ENCODE measurements at places on chromosomes 6 and 20. TPM values are rescaled to one million over a fixed set of nuclear protein-coding genes. Genes with fewer than 3 reads are reported as not detected.

GRCh38 chr6:157492741-157493140 lies 111.8 kb downstream of the ZDHHC14 start:
- H3K4me3 ChIP-seq: no peak overlapping the region
- H3K36me3 ChIP-seq: no peaks in the 10 kb centered on the region
- no peak overlapping the region for H3K27ac ChIP-seq
- no peaks in the 10 kb centered on the region for H3K27me3 ChIP-seq
- H3K4me1 ChIP-seq: no peaks in the 10 kb centered on the region

DNA sequence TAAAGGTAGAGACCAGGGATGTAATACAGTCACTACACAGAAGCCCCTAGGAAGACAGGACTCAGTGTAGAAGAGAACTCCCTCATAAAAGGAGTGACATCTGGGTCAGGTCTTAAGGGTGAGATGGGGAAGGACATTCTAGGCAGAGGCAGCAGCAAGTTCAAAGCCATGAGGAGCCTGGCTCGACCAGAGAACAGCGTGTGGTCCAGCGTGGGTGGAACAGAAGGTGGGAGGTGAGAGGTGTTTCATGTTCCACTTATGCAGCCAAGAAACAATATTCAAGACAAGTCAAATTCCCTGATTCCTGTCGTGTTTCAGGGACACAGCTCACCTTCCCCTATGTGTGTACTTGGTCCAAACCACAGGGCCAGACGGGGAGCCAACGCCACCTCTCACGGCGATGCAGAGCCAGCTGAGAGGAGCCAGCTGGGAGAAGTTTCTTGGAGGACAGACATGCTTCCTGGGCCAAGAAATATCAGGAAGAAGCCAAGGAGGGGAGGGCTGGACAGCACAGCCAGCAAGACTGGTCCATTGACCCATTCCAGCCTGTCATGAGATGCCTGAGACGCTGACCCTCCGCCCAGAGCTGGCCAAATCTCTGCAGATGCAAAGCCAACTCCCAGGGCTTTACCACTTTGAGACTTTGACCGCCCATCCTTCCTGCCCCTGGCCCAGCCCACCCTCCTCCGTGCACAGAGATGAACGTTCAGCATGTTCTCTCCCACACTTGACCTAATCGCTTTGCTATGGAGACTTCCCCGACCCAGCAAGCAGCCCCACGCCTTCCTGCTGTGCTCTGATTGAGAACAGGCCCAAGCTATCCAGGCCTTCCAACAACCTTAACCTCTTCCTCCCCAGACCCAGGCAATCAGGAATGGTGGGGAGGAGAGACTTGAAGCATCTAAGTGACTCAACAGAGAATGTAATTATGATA lies 113.8 kb downstream of the PRND start:
- peak overlapping the region; percentile 28 for H3K27ac ChIP-seq
- H3K4me1 ChIP-seq: peaks cover 8% of the 10 kb centered on the region
- no peaks in the 10 kb centered on the region for H3K27me3 ChIP-seq
- no peaks in the 10 kb centered on the region for H3K36me3 ChIP-seq

DNA sequence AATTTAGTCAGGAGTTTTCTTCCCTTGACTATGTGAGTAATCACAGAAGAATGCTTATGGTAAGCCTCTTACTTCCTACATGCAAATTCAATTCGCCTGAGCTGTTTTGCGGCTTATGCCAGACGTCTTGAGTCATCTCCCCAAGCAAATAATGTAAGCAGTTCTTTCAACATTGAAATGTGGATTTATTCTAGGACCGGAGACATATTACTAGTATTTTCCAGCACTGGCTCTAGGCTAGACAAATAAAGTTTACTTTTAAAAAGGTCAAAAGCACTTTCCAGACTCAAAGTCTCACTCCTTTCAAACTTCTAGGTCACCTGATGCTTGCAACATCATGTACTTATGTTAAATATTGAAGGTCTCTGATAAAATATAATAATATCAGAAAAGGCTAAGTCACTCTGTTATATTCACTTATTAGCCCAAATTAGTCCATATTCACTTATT lies 38.1 kb upstream of the NOX3 start:
- DNase-seq: peak; percentile 46
- H3K27me3 ChIP-seq: no peaks in the 10 kb centered on the region
- H3K4me1 ChIP-seq: peaks cover 24% of the 10 kb centered on the region
- H3K4me3 ChIP-seq: no peak overlapping the region
- no peaks in the 10 kb centered on the region for H3K36me3 ChIP-seq

GRCh38 chr6:18380158-18380836 lies 6.9 kb upstream of the RNF144B start:
- no peaks in the 10 kb centered on the region for H3K36me3 ChIP-seq
- no peak overlapping the region for H3K27ac ChIP-seq
- no peaks in the 10 kb centered on the region for H3K27me3 ChIP-seq
- no peak for DNase-seq

- H3K4me3 ChIP-seq: no peak overlapping the region
- no peaks in the 10 kb centered on the region for H3K27me3 ChIP-seq
- DNase-seq: no peak
Measured at GRCh38 chr6:119148098-119148824, 69.8 kb upstream of the FAM184A start.

DNA sequence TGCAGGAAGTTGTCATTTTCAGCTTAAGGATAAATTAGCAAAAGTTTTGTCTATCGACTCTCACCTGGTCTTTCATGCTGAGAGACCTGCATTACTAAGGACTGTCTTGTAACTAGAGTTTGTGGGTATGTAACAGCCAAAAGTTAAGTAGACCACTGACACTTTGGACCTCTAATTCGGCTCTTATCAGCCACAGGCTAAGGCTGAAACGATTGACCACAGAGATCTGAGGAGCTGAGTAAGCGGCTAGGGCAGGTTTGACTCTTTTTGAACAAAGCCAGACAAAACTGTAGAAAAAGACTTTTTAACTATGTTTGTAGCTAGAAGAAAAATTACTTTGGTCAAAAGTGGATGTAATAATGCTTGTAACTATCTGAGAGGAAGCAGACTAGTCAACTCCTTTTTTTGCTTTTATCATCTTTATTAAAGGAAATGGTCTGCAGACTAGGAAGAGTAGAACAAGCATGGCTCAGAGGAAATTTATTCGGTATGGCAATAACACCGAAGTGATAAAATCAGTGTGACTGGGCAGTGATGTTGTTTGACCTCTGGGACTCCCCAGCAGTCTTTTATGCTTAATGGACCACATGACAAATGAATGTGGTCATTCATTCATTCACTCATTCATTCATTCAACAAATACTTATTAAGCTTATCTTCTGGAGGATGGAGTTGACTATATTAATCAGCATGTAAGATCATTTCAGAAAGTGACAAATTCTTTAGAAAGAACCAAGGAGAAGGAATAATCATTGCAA lies 725.0 kb upstream of the HS3ST5 start:
- no peaks in the 10 kb centered on the region for H3K4me1 ChIP-seq
- no peaks in the 10 kb centered on the region for H3K36me3 ChIP-seq
- H3K4me3 ChIP-seq: no peak overlapping the region
- DNase-seq: no peak
- no peak overlapping the region for H3K27ac ChIP-seq

- no peak overlapping the region for H3K27ac ChIP-seq
- no peaks in the 10 kb centered on the region for H3K4me1 ChIP-seq
- H3K4me3 ChIP-seq: no peak overlapping the region
Measured at GRCh38 chr6:56804996-56805395, 149.9 kb upstream of the BEND6 start.

DNA sequence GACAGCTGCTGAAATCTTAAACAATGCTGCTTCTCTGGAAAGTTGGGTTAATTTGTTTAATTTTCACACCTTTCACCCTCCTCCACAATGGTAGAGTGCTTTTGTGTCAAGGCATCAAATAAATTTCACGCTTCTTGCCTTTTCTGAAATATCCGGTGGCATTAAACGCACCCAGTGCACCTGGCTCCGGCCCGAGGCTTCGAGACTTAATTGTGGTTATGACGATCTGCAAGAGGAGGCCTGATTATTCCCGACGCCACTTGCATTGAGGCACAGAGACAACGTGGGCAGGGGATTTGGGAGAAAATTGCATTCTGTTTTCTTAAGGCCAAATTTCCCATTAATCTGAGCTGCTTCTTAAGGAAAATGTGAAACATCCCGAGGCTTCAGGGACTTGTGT lies 152.2 kb downstream of the CDH4 start:
- no peaks in the 10 kb centered on the region for H3K27me3 ChIP-seq
- H3K36me3 ChIP-seq: no peaks in the 10 kb centered on the region
- H3K27ac ChIP-seq: no peak overlapping the region
- H3K4me3 ChIP-seq: no peak overlapping the region
- no peak for DNase-seq

GRCh38 chr6:21842875-21843645 lies 249.5 kb downstream of the SOX4 start:
- H3K27me3 ChIP-seq: no peaks in the 10 kb centered on the region
- no peak for DNase-seq
- peaks cover 6% of the 10 kb centered on the region for H3K4me1 ChIP-seq
- no peaks in the 10 kb centered on the region for H3K36me3 ChIP-seq

The OR2H2 gene
- polyA plus RNA-seq: not detected

DNA sequence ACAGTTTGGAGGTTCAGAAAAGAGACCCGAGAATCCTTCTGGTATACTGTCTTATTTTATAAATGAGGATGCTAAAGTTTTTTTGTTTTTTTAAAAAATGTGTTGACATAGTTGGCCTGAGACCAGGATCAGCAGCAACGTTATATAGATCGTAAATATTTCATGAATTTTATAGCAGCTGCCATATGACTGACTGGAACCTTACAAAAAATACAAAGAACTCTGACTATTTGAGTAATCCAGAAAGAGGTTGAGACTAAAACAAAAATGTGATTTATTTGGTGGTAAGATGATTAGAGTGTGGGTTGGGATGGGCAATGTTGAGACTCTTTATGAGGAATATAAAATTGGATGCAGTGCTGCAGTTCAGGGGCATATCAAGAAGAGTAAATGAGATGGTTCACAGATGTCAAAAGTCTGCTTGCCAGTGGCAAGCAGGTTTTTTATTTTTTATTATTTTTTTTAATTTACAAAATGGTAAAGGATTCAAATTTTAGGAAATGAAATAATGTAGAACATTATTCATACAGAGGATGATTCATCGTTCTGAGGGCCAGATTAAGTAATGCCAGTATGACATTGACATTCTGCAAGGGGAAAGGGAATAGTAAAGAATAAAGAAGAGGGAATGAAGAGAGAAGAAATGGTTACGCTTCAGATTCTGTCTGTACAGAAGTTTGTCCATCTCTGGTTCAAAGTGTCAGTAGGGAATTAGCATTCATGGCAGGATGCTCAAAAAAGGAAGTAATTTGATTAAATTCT lies 58.5 kb downstream of the SCAF8 start:
- no peaks in the 10 kb centered on the region for H3K27me3 ChIP-seq
- H3K4me1 ChIP-seq: peaks cover 15% of the 10 kb centered on the region
- H3K4me3 ChIP-seq: no peak overlapping the region
- H3K27ac ChIP-seq: no peak overlapping the region
- no peak for DNase-seq
- H3K36me3 ChIP-seq: peaks cover 51% of the 10 kb centered on the region
